ENCODE measurements at places on chromosomes 5 and 9.

GRCh38 chr5:132498152-132498551, 7.6 kb upstream of the IRF1 start:
- DNase-seq, result no peak

GRCh38 chr5:157046041-157046440, 12.9 kb downstream of the HAVCR1 start:
- no peak for DNase-seq

- no peak for DNase-seq
Measured at GRCh38 chr5:82586661-82587310, 308.6 kb upstream of the RPS23 start.

DNA sequence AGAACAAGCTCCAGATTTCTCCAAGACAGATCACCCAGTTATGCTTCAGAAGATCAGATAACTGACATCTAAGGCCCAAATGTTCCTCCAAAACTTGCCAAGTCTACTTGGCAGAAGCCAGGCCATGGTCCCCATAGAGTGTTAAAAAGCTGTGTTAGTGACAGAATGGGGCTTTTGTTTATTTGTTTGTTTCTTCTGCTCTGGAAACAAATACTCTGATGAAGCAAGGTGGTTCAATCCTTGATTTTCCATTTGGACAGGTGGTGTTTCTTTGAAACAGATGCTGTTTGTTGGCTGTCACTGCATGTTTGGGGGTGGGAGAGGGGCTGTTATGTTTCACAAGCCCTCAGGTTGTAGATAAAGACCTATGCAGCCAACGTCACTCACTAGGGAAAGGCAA, 264.0 kb downstream of the FAM114A2 start:
- DNase-seq, result no peak

All from CD4-positive, alpha-beta T cell treated with Interleukin-4 for 4 hours (primary cell).